ENCODE measurements at places on chromosomes 7 and 10. TPM values are rescaled to one million over a fixed set of nuclear protein-coding genes. Genes with fewer than 3 reads are reported as not detected.

The ANKIB1 gene
- 71.7 TPM for total RNA-seq

The DOCK4 gene
- total RNA-seq = 65.7 TPM

The CYP17A1 gene
- total RNA-seq = not detected

The CREB5 gene
- total RNA-seq = 2.9 TPM

The RAB19 gene
- not detected for total RNA-seq

The ZNF485 gene
- 1.9 TPM for total RNA-seq

The SPDYE9 gene
- total RNA-seq = not detected

The EPC1 gene
- total RNA-seq = 34.1 TPM

The BMPER gene
- total RNA-seq = 93.3 TPM

The AGBL3 gene
- total RNA-seq = 1.3 TPM

The PPP1R17 gene
- total RNA-seq = not detected

The RAMP3 gene
- 0.24 TPM for total RNA-seq

The PKD2L1 gene
- total RNA-seq = not detected

The CRHR2 gene
- not detected for total RNA-seq

The RBP4 gene
- total RNA-seq = 0.85 TPM

The STEAP4 gene
- total RNA-seq = 1.8 TPM

The LRRTM3 gene
- total RNA-seq = not detected

The ITPRID1 gene
- not detected for total RNA-seq

The NKX1-2 gene
- not detected for total RNA-seq

The GIMAP4 gene
- total RNA-seq = not detected

The C10orf53 gene
- not detected for total RNA-seq

The SERPINE1 gene
- total RNA-seq = 290 TPM

The HOXA3 gene
- total RNA-seq = not detected

The GALNT17 gene
- total RNA-seq = 0.49 TPM

The CLRN3 gene
- not detected for total RNA-seq

The PIK3CG gene
- not detected for total RNA-seq

The LHFPL3 gene
- total RNA-seq = not detected

The NEUROG3 gene
- not detected for total RNA-seq

The DRGX gene
- total RNA-seq = not detected

The ZCWPW1 gene
- total RNA-seq = 1.6 TPM

The KCP gene
- 0.32 TPM for total RNA-seq
